CD4-positive, alpha-beta T cell treated with Interleukin-6 for 4 hours (primary cell): ENCODE measurements at places on chromosomes 4 and X.

DNA sequence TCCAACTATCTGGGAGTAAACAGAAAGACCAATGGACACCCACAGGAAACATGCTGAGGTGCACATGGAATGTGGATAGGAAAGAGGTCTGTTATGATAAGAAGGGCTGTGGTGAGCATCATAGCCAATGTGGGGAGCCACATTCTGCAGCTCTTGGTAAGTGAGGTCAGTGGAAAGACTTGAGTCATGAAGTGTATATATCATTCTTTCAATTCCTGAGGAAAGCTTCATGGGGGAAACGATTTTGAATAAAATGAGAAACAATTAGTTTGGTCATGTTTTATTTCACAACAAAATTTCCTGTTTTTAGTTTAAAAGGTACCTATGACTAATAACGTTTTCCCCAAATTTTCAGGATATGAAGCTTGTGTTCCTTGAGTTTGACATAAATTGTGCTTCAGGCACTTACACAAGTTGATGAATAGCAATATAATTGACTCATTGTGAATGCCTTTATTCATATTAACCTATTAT, 41.4 kb upstream of the RASSF6 start:
- no peak for DNase-seq

GRCh38 chrX:63525491-63525890, 174.4 kb upstream of the SPIN4 start:
- DNase-seq = no peak

DNA sequence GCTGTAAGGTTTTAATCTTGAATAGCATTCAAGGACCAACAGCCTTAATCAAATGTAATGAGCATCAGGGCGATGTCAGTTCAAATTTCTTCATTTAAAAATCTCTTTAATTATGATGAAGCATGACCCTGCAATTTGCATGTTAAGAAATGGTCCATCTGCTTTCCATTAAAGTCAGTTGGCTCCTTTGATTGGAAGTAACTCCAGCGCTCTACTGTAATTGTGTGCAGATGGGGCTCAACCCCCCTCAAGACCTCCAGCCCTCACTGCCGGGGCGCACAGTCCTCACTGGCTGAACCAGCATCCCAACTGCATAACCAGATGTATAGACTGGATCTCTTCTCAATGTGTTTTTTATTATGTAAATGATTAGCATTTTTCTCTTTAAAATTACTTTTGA, 126.9 kb downstream of the VCX3B start:
- no peak for DNase-seq

GRCh38 chrX:30938295-30938694, 49.2 kb upstream of the TAB3 start:
- no peak for DNase-seq

- no peak for DNase-seq
Observed at GRCh38 chr4:125316401-125316790, 1.6 kb downstream of the FAT4 start.

- no peak for DNase-seq
Observed at GRCh38 chr4:7559741-7560395, 125.1 kb upstream of the PSAPL1 start.

DNA sequence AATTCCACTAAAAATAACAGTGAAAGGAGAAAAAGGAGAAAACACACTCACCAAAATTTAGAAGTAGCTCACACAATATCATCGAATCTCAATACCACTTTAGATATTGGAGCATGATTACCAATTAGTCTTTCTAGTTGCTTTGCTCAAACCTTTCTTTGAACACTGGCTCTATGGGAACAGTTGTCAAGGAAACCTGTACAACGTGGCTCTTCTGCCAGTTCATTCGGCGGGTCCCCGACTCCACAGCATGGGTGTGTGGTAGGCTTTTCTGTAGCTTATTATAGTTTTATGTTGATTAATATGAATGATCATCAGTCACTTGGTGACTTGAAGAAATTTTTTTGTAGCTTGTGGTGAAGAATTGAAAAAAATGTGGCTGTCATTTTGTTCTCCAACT, 50.2 kb upstream of the TMEM150C start:
- DNase-seq = no peak

GRCh38 chrX:13252726-13253125, 67.1 kb downstream of the ATXN3L start:
- no peak for DNase-seq

DNA sequence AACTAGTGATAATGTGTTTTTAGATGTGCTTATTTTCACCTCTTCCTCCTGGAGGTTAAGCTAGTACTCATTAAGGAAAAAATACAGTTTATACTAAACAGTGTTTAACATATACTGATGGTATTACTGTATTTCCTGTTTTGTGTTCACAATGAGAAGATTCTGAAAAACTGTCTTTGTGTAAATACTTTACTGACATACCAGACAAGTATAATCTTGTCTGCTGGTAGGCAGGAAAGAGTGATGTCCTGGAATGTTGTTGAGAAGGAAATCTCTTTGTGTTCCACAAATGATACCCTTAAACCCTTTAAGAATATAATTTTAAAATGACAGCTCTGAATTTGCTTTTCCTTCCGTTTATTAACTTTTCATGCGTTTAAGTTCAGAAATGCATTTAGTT, 205.5 kb upstream of the NUDT6 start:
- no peak for DNase-seq

GRCh38 chrX:78655642-78656041, 3.5 kb downstream of the RTL3 start:
- DNase-seq = no peak

DNA sequence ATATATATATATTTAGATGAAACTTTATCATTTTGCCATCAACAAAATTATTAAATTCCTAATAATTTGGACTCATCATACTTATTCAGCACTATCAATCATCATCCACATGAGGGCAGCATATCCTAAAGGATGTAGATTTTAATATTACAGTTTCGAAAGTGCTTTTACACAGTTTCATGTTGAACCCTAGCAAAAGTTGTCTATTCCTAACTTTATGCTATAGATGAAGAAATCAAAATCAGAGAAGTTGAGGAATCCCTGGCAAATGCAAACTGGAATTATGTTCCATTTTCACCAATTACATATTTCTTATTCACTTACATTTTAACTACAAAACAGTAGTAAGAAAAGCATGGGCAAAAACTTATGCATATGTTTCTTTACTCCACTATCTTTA, 36.6 kb upstream of the UGT2A1 start:
- peak; percentile 3 for DNase-seq

DNA sequence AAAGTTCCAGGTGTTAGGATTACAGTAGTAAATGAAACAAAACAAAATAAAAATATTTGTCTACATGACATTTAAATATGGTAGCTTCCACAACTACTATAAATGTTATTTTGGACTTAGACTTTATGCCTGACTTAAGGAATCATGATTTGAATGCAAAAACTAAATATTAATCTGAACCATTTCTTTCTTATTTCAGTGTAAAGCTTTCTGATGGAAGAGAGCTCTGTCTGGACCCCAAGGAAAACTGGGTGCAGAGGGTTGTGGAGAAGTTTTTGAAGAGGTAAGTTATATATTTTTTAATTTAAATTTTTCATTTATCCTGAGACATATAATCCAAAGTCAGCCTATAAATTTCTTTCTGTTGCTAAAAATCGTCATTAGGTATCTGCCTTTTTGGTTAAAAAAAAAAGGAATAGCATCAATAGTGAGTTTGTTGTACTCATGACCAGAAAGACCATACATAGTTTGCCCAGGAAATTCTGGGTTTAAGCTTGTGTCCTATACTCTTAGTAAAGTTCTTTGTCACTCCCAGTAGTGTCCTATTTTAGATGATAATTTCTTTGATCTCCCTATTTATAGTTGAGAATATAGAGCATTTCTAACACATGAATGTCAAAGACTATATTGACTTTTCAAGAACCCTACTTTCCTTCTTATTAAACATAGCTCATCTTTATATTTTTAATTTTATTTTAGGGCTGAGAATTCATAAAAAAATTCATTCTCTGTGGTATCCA, 1.6 kb downstream of the CXCL8 start:
- no peak for DNase-seq

DNA sequence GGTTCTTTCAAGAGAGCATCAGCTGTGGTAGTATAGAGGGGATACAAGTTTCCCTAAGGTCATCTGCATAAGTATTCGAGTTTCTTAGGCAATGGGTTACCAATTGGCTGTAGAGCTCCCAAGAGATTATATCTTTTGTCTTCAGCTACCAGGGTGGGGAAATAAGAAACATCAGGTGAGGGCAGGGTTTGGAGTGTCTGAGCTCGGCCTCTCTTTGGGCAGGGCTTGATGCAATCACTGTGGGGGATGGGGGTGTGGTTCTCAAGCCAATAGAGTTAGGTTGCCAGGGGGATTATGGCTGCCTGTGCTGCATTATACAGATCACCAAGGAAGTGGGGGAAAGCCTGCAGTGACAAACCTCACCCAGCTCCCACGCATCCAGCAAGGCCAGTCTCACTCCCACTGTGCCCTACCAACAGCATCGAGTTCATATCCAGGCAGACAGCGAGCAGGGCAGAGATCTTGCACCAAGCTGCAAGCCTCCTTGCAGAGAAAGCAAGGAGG, 172.1 kb upstream of the MAGEE2 start:
- no peak for DNase-seq

GRCh38 chr4:134202166-134202956, 772 bp upstream of the PABPC4L start:
- DNase-seq = no peak

- DNase-seq = no peak
Observed at GRCh38 chr4:73053974-73054480, 15.5 kb downstream of the COX18 start.

DNA sequence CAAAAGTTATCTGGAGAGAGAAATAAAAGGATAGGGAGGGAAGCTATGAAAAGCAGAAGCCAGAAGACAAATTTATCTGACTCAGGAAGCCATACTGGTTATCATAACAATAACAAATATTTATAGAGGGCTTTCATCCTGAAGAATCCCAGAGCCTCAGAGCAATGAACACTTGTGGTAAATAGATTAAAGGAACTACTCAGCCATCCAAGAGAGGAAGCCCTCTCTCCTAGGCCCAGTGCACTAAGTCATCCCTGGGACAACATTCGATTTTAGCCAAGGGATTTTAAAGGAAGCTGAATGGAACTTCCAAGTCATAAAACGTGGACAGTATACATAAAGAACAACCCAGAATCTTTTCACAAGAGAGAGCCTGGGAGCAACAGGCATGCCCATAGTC, 76.9 kb downstream of the COL4A6 start:
- no peak for DNase-seq

GRCh38 chrX:71056867-71057266, 11.3 kb downstream of the SNX12 start:
- no peak for DNase-seq

GRCh38 chrX:134254511-134254910, 17.5 kb downstream of the CCDC160 start:
- no peak for DNase-seq

GRCh38 chr4:115424852-115425251, 311.4 kb upstream of the NDST4 start:
- no peak for DNase-seq
